ENCODE measurements at places on chromosomes 1 and 21.

DNA sequence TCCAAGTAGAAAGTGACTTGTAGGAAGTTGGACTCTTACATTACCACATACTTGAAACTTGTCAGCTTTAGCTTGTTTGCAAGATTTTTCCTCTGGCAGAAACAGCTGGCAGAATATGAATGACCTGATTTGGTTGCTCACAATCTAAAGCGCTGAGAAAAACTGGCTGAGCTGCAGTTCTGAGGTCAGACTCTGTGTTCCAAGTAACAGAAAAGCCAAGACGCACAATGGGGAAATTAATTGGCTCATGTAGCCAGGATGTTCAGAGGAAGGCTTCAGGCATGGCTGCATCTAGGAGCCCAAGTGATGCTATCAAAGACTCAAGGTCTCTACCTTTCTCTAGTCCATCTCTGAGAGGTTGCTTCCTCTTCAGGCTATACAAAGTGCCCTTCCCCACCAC lies 27.0 kb downstream of the ALPL start:
- DNase-seq, result no peak

DNA sequence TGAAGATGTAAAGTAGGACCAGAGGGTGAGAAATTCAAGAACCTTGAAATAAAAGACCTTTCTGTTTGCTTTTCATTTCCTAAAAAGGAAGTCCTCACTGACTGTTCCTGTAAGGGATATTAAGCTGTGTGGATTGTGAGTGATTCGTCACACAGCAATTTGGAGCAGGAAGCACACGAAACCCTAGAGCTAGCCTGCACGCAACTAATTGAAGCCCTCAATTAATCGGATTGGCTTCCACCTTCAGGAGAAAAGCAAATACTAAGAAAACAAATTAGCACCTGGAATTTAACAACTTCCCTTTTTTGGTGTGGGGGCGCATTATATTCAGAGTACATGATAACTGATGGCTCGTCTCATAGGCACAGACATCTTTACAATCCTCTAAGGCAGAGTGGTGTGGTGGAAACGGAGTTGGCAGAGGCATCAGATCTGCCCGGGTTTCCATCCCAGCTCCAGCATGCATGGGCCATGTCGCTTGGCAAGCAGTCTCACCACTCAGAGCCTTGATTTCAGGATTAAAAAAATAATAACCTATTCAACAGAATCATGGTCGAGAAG lies 95.2 kb downstream of the KCNJ15 start:
- DNase-seq, result no peak

GRCh38 chr1:100461222-100461621 lies 76.7 kb upstream of the GPR88 start:
- no peak for DNase-seq

DNA sequence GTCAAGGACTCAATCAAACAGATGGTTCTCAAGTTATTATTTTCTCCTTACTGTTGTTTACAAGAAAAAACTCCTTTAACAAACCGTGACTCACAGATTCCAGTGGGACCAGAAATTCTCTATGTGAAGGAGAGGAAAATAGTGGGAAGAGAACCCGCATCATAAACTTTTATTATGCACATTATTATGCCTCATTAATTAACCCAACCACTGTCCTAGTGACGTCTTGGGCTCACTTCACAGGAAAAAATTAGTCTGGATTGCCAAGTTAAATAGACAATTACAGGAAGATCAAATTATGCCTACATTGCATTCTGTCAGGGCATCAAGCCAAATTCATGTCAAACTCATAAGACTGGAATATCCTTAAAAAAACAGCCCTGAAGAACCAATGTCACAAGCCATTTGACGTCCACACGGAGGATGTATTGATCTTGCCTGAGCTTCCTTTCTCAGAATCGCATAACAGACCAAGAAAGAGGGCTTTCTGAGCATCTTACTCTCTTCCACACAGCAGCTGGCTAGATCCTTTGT lies 347.8 kb downstream of the DUSP10 start:
- DNase-seq, result no peak
